ENCODE measurements at places on chromosomes 12 and 14.

- no peak for DNase-seq
Measured at GRCh38 chr12:59927032-59927431, 331.2 kb downstream of the SLC16A7 start.

DNA sequence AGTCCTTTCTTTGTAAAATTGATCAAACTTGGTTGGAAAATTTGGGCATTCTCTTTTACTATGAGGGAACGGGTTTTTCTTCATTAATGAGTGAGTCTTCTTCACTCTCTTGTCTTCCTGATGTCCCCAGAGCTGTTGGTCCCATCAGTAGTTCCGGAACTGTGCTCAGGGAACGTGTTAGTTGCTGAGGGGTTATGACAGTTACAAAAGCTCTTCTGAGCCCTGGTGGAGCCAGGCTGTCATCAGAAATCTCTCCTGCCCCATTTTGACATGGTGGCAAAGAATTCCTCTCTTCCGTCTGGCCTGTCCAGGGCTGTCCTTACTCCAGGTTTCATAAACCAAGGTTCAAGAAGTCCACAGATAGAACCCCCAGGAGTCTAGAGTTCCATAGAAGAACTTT, 208.5 kb downstream of the SLC41A2 start:
- DNase-seq, result no peak

DNA sequence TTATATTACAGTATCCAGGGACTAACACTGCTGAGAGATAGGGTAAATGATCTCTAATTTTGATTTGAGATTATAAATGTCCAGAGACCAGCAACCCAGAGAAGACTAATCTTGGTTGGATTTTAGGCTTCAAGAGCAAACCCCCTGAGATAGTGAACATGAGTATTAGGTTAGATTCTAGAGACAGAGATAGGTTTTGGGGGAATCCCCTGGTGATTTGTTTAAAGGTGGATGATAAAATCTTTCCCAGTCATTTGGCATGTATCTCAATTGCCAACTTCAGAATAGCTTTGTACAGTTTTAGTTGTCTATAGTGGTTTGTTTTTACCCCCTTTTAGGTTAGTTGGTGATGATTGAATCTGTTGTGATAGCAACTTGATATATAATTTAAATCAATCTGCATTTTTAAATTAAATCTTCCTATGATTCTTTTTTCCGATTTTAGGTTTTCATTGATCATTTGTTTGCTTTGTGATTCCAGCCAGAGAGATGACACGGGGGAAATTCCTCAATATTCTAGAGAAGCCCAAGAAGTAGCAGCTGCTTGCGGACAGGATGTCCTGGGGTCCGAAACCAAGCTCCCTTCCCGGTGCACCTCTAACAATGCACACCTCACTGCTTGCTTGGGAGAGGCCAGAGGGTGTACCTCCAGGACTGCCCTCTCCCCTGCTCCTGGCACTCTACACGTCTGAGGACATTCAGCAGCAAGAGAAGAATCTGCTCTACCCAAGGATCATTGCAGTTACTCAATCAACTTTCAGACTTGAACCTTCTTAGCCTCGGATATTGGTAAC, 40.6 kb upstream of the VSX2 start:
- DNase-seq, result no peak

DNA sequence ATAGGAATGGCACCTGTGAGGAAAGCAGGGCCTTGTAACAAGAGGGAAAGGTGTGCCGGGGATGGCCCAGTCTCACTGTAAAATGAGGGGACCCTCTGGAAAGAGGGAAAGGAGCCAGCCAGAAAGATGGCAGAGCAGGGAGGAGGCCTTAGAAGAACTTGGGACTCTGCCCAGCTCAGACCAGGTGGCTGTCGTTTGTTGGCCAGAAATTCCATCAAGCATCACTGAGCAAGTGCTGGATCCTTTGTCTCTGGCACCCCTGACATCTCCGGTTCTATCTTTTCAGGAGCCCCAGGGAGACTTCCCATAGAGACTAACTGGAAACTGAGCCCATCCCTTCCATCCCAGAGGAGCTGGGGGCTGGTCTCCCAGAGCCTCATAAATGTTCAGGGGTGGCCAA, 43.3 kb downstream of the DEGS2 start:
- no peak for DNase-seq

DNA sequence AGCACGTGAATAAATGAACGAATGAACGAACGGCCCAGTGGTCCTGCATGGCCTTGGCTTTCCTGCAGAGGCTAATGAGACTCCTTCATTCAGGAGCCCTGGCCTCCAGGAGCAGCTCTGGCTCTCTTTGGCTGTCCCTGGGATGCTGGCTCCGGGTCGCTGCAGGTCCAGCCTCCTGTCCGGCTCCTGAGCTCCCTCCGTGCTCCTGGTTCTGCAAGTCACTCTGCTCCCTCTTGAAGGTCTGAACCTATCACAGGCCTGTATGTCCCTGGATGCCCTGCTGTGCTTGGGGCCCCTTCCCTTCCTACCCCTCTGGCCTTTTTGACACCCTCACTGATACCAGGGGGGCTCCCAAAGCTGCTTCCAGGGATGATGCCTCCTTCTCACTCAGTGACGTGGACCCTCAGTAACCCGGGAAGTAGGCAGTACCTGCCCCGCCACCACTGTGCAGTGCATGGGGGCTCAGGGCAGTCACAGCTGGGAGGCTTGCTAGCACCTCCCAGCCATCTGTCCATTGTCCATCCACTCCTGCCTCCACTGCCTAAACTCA, 133.7 kb upstream of the C14orf180 start:
- DNase-seq, result no peak

GRCh38 chr12:96249196-96250118, 55.3 kb downstream of the ELK3 start:
- no peak for DNase-seq

- no peak for DNase-seq
Measured at GRCh38 chr12:110233212-110233903, 47.7 kb upstream of the ATP2A2 start.

DNA sequence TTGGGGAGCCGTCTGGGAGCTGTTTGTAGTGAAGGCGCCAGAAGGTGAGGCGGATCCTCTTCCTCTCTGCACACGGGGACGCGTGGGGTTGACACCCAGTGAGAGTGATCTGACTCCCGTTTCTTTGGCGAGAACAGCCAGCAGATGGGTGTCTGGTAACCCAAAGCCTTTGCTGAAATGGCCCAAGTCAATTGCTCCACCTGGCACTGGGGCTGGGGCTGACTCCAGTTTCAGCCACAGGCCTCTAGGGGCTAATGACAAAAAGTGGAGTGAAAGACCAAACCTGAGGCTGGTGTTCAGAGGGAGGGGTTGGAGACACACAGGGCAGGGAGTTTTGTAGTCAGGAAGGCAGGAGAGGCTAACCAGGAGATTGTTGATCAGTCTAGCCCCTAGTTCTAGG, 87.0 kb downstream of the FRMD6 start:
- DNase-seq, result no peak

DNA sequence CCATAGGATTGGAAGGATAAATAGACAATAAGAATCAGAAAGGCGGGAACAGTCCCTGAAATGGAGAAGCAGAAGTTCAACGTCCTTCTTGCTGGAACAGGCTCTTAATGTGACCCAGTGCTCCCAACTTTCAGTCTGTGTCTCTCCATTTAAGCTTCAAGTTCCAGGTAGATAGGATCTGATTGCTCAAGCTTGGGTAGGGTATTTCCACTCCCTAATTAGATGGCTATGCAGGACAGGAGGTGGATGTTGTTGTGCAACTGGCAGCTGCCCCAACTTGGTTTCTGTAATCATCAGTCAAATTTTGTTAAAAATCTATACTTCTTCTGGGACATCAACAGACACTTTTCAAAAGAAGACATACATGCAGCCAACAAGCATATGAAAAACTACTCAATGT, 266.2 kb downstream of the C12orf75 start:
- DNase-seq, result no peak

DNA sequence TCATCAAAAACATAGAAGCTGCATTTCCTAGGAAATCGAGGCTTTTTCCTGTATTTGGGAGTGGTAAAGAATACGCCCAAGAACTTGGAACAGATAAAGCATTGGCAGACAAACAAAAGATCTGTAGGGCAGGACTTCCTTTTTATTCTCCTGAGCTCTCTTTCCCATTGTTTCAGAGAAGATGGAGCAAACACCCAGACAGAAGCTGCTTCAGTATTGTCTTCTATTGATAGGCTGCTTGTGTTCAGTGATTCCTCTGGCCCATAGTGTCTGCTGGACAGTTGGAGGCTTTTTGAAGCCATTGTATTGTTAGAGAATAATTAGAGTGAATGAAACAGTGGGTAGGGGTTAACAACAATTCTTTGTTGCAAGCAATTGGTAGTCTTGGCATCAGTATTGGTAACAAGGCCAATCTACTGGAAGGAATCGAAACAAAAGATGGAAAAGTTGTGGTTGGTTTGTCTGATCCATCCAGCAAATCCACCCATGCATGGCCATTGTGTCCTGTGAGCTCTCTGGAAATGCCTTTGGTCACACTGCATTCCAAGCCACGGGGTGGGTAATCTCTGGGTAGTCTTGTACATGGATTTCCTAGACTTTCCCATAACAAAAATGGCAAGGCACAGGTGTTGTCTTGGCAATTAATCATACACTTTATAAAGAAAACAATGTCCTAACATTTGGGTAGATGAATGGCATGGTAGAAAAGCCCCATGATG, 424.8 kb downstream of the RAD51B start:
- no peak for DNase-seq

GRCh38 chr14:22837114-22837749, 847 bp downstream of the MMP14 start:
- DNase-seq, result no peak

DNA sequence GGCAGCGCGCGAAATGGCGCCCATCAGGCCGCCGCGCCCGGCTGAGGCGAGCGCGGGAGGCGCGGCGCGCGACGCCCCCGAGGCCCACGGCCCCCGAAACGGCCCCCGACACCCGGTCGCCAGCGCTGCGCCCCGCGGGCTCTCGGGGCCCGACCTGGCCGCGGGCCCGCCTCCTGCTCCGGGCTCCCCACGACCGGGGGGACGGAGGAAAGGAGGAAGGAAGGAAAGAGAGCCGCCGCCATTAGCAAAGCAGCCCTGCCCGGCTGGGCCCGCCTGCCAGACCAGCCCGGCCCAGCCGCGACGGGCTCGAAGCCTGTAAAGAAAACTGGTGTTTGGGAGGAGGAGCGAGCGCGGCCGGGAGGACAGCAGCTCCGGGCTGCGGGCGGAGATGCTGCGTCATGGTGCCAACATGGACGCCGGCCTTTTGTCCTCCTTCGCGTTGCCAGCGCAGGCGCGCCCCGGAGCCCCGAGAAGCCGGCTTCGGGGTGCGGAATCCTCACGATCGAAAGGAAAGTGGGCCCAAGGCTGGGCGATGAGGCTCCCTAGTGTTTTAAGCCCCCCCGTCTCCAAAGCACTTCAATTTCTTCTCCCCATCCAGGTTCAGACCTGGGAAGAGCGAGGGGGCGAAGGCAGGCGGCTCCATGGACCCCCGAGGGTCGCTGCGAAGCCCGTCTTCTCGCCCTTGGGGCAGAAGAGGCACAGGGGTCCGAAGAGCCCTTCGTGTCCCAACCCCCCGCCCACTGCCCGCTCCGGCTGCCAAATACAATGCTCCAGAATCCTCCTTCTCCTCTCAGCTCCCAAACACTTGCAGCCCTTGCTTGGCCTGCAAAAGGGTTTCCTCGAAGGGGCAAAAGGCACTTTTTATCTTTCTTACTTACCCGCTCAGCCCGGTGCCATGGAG, 2.9 kb upstream of the SETD1B start:
- no peak for DNase-seq

Measured in T1000 (cell line).